ENCODE measurements at places on chromosomes 5 and 9. TPM values are rescaled to one million over a fixed set of nuclear protein-coding genes. Genes with fewer than 3 reads are reported as not detected.

The SMU1 gene
- 16.2 TPM for polyA plus RNA-seq

The SLC34A1 gene
- not detected for polyA plus RNA-seq

The PLCXD3 gene
- 0.03 TPM for polyA plus RNA-seq

The MYMK gene
- polyA plus RNA-seq, result 82.7 TPM

The MCC gene
- 17.8 TPM for polyA plus RNA-seq

The GLRA1 gene
- polyA plus RNA-seq, result not detected

The FCN1 gene
- polyA plus RNA-seq, result 3.8 TPM

The GLDC gene
- 1.3 TPM for polyA plus RNA-seq

The CATSPER3 gene
- 0.93 TPM for polyA plus RNA-seq

The IL6ST gene
- polyA plus RNA-seq, result 52.5 TPM

The MED22 gene
- polyA plus RNA-seq, result 29.2 TPM

The RNF183 gene
- polyA plus RNA-seq, result not detected

The DBH gene
- 0.54 TPM for polyA plus RNA-seq

DNA sequence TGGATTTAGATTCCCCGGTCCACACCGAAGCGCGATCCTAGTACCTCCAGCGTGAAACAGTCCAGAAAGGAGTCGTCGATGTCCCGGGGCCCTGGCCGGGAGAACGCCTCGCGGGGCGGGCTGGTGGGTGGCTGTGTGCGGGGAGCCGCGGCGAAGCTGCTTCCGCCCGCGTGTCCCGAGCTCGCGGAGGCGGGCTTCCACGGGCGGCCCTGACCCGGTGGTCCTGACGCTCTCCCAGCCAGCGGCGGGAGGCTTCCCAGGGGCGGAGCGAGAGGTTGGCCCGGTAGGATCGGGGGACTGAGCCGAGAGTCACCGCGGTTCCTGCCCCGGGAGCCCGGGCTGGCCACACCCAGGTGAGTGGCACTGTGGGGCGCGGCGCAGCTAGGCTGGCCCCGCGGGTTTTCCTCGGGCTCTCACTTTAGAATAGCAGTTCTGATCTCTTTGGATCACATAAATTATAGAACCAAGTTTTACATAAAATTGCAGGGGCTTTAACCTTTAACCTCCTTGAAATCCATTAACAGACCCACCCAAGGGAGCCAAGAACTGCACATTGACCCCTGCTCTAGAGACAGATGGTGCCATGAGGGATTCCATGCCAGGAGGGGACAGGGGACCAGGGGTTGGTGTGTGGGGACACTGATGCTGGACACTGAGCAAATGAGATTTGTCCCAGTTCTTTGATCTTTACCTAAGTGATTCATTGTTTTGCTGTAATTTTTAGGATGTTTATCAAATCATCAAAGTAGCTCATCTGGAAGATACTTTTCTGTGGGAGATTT is 29.2 kb upstream of the IL31RA start:
- DNase-seq, result peak; percentile 29

- no peak for DNase-seq
Measured at GRCh38 chr5:109566361-109566760, 123.4 kb upstream of the MAN2A1 start.

GRCh38 chr9:84490206-84490841 is 149.8 kb upstream of the SLC28A3 start:
- DNase-seq, result no peak

DNA sequence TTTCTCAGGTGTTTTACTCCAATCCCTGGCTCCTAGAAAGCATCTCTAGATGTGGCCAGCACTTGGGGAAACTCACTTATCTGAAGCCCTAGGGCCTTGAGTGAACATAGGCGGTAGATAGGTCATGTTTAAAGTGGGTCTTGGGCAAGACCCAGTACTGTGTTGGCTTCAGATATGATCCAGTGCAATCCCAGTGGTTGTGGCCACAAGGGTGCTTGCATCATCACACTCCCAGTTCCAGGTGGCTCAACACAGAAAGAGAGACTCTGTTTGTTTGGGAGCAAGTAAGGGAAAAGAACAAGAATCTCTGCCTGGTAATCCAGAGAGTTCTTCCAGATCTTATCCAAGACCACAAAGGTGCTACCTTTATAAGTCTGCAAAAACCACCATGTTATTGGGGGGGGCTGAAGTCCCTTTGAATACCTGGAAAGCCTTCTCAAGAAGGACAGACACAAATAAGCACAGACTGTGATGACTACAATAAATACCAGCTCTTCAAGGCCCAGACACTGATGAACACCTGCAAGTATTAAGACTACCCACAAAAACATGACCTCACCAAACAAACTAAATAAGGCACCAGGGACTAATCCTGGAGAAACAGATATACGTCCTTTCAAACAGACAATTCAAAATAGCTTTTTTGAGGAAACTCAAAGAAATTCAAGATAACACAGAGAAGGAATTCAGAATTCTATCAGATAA is 114.7 kb downstream of the LURAP1L start:
- no peak for DNase-seq

GRCh38 chr9:94269264-94269663 is 10.2 kb downstream of the ZNF169 start:
- DNase-seq, result no peak

DNA sequence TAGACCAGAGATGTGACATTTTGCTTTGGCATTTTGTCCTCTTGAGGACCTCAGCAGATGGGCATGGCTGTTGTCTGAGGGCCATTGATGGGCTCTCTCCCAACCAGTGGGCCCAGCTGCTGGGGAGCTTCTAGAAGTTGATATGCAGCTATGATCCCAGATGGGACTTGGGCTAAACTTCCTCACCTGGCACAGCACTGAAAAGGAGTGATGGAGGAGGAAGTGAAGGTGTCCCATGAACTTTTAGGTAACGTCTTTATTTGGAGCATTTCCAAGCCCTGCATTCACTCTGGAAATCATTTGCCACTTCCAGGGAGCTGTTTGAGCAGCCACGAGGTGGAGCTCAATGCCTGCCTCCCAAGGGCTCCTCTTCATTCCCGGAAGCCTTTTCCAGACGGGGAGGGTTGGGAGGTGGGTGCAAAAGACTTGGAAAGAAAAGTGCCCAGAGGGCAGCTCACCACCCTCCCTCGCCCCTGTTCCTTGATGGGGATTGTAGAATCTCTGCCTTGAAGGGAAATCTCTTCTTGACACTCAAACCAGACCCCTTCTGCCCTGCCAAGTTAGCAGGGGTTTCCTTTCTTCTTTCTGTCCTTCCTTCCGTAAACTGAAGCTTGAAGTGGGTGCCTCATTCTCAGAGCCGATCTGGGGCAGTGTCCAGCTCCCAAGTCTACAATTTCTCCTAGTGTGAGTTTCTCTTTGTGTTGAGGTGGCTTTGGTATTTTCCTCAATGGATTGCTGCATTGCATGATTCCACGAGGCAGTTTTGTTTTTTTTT is 18.1 kb upstream of the NEUROG1 start:
- no peak for DNase-seq

DNA sequence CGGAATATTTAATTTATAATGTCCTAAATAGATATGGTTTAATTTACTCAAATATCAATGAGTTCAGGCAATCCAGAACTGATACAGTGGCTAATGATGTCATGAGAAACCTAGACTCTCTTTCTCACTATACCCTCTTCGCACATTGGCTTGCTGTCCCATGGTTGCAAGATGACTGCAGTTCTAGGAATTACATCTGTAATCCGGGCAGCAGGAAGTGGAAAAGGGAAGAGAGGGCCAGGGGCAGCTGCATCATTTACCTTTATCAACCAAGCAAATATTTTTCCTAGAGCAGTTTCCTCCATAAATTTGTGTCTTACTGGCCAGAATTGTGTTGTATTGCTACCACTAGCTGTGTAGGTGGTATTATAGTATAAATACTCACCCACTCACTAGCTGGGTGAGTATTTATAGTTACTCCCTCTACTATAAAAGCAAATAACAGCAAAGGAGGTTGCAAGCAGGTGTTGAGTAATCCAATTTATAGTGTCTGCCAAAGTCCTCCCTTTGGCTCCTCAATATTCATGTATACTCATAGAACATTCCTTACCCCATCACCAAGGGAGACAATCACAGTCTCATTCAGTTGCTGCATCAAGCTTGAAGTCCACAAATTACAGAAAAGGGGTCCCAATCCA is 168.8 kb downstream of the DROSHA start:
- DNase-seq, result no peak

DNA sequence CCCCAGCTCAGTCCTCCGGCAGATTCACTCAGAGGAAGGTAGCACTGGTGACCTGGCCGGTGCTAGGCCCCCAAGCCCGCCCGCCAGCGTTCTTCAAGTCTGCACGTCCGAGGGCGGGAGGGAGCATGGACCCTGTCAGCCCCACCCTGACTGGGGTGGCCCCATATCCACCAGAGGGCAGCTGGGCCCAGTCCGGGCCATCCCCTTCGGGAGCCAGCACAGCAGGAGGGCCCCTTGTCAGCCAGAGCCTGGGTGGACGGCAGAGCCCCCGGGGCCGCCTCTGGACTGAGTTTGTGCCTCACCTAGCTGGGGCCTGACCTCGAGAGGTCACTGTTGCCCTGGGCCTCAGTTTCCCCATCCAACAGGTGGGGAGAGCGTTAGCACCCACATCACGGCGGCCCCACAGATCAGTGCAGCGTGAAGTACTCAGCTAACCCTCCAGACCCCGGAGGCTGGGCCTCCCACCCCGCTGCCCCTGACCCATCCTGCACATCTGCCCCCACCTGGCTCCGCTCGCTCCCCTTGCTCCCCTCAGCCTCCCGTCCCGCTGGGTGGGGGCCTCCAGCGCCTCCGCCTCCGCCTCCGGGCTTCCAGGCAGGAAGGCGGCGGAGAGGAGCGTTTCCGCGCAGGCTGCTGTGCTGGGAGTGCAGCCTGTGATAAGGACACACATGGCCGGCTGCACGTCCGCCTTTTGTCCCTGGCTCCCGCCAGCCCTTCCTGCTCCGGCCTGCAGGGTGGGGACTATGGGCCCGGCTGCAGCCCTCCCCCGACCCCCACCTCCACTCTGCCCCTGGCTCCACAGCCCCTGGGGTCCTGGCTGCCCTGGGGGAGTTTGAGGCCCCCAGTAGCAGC is 16.6 kb upstream of the EGFL7 start:
- DNase-seq, result peak; percentile 69

DNA sequence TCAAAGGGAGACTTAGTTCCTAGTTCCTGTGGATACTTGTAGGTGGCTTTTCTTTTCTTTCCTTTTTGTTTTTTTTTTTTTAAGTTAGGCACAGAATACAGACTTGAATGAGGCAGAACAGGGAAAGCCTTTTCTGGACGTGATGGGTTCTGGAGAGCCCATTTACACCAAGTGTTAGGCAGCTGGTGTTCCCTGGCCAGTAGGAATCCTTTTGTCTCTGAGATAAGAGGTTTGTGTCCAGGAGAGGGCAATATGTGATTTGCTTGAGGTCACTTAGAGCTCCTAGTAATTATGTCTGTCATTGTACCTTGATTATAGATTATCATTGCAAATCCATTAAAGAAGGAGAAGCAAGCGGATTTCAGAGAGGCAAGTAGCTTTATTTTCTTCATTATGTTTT is 9.1 kb downstream of the MEGF10 start:
- DNase-seq, result no peak

DNA sequence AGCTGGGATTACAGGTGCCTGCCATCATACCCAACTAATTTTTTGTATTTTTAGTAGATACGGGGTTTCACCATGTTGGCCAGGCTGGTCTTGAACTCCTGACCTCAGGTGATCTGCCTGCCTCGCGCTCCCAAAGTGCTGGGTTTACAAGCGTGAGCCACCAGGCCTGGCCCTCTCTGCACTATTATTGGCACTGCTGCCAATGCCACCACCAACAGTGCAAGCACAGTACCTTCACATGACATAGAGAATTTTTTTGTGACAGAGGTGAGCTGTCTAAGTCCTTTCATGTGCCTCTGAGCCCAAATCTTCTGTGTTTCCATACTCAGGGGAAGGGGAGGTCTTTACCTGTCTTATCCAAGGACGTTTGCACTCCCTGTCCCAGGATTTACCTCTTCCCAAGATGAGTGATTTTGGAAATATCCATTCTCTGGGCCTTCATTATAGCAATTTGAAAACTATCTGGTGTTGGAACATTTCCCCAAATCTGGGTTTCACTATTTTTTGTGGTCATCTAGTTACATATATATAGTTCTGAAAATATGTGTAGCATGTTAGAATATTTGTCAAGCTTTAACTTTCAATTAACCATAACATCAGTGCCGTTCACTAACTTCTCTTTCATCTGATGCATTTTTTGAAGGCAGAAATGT is 5.4 kb upstream of the CD180 start:
- no peak for DNase-seq

GRCh38 chr5:40334242-40334635 is 345.5 kb upstream of the PTGER4 start:
- no peak for DNase-seq

- DNase-seq, result no peak
Measured at GRCh38 chr9:97243606-97244005, 63.9 kb upstream of the CCDC180 start.

GRCh38 chr5:68463606-68464005 is 248.1 kb downstream of the PIK3R1 start:
- DNase-seq, result no peak

DNA sequence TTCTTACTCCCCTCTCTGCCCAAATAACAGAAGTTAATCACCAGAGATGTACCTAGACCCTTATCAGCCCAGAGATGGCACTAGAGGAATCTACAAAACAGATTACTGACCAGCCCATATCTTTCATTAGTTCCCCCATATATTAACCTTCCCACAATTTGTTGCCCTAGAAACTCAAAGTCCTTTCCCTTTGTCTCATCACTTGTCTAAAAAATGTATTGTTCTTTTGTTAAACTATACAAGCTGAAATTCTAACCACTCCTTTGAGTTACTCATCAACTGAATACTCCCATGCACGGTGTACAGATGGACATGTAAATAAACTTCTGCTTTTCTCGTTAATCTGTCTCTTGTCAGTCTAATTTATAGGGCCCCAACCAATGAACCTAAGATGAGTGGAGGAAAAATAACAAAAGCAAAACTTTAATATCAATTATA is 130.9 kb downstream of the CCDC192 start:
- DNase-seq, result no peak

DNA sequence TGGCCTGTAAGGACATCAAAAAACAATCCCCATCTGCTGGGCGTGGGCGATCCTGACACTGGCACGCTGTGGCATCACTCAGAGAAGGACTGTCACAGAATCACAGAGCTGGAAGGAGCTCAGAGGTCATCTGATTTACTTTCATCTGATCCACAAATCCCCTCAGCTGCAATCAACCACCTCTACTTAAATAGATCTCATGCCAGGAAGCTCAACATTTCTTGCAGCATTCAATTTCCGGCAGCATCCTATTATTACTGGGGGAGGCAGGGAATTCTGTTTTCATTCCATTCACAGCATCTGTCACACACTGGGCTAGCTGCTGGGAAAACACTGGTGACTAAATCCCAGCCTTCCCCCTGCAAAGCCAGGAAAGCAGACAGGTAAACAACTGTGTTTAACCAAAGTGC is 38.3 kb downstream of the RETREG1 start:
- DNase-seq, result no peak

DNA sequence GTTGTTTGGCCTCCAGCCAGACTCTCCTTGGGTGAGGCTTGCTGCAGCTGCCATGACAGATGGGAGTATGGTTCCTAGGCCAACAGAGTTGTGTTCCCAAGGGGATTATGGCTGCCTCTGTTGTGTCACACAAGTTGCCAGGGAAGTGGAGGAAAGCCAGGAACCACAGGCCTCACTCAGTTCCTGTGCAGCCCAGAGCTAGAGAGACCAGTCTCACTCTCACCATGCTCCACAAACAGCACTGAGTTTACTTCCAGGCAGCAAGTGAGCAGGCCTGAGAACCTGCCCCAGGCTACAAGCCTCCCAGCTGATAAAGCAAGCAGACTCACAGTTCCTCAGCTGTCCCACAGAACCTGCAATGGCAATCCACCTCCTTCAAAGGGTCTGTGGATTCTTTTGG is 273.6 kb upstream of the TAS2R1 start:
- DNase-seq, result no peak

Measured in hindlimb muscle (tissue), 1 donor.